ENCODE measurements at places on chromosomes 1 and 21.

DNA sequence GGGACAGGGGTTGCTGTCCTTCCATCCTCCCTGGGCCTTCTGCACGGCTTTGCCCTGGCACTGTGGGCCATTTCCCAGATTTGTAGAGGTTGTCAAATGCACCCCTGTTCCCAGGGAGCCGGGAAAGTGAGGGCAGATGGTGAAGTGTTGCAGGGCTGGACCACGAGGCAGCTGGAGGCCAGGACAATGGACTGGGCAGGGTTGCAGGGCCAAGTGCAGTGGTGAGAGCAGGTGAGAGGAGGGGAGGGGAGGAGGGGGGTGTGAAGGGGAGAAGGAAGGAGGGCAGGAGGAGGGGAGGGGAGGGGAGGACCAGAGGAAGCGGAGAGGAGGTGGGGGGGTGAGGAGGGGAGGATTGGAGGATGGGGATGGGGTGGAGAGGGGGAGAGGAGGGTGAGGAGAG, 443.9 kb downstream of the CAMTA1 start:
- DNase-seq: no peak
- no peaks in the 10 kb centered on the region for H3K4me1 ChIP-seq
- no peaks in the 10 kb centered on the region for H3K36me3 ChIP-seq
- no peaks in the 10 kb centered on the region for H3K27me3 ChIP-seq
- H3K4me3 ChIP-seq: no peak overlapping the region

DNA sequence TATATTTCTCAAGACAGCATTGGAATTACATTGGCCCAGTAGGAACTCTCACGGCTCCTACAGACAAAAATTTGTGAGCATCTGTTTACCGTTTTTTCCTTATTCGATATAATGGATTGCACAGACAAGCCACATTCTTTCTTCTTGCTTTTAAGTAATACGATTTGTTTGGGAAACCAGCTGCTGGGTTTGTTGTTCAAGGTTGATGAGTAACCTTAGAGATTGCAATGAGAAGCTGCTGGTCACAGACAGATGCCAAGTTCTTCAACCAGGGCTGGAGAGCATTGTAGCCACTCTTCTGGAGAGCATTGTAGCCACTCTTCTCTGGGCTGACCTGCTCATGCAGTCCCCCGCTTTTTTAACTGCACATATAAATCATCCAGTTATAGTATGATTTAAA, 1.4 kb upstream of the MIA3 start:
- DNase-seq: no peak
- peak overlapping the region; percentile 77 for H3K4me3 ChIP-seq
- H3K27me3 ChIP-seq: peaks cover 36% of the 10 kb centered on the region

GRCh38 chr1:226364901-226365565, 42.9 kb downstream of the PARP1 start:
- no peaks in the 10 kb centered on the region for H3K4me1 ChIP-seq
- no peaks in the 10 kb centered on the region for H3K27me3 ChIP-seq
- H3K27ac ChIP-seq: no peak overlapping the region
- no peak for DNase-seq

GRCh38 chr1:26949926-26950319, 10.3 kb downstream of the KDF1 start:
- H3K27me3 ChIP-seq: no peaks in the 10 kb centered on the region
- H3K4me3 ChIP-seq: no peak overlapping the region
- H3K27ac ChIP-seq: no peak overlapping the region

DNA sequence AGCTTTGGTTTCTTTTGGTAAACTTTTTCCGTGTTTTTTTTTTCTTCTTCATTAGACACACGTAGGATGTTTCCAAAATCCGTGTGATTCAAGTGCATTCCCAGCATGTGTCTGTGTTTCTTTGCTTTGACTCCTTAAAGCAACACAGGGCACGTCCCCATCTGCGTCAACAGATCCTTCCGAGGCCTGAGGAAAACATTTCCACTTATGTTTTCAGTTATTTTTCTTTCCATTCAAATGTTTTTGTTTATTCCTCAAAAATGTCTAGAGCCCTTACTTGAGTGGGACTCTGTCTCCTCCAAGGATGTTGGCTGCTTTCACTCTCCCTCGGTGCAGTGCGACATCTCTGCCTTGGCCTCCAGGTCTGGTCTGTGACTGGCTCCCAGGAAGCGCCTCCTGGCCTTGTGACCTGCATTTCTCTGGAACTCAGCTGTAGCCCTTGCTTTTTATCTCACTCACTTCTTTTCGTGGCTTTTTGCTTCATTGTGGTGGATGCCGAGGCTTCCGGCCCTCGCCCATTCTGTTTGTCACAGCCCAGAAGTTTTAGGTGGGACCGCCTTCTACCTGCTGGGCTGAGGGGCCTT, 31.3 kb upstream of the SLC19A1 start:
- H3K36me3 ChIP-seq: no peaks in the 10 kb centered on the region
- H3K4me3 ChIP-seq: no peak overlapping the region
- DNase-seq: no peak
- no peak overlapping the region for H3K27ac ChIP-seq
- peaks cover 7% of the 10 kb centered on the region for H3K27me3 ChIP-seq

- no peaks in the 10 kb centered on the region for H3K36me3 ChIP-seq
- H3K27me3 ChIP-seq: no peaks in the 10 kb centered on the region
- peak; percentile 41 for DNase-seq
- peak within 1 kb of the TSS; percentile 31 for H3K27ac ChIP-seq
Measured at GRCh38 chr1:44031252-44032169, at the start of gene SLC6A9. Gene SLC6A9 (minus strand): TSS chr1:44031462. CDS start chr1:44024277, 7,185 bp downstream.

- no peaks in the 10 kb centered on the region for H3K27me3 ChIP-seq
- no peaks in the 10 kb centered on the region for H3K36me3 ChIP-seq
- H3K4me1 ChIP-seq: peaks cover 4% of the 10 kb centered on the region
Measured at GRCh38 chr1:234670967-234671626, 61.1 kb upstream of the IRF2BP2 start.

- H3K4me1 ChIP-seq: peaks cover 37% of the 10 kb centered on the region
- peaks cover under 1% of the 10 kb centered on the region for H3K36me3 ChIP-seq
- H3K4me3 ChIP-seq: no peak overlapping the region
Measured at GRCh38 chr1:150512846-150513245, 2.7 kb upstream of the FALEC start.

GRCh38 chr1:10400013-10400412, 1.1 kb downstream of the PGD start:
- peak overlapping the region; percentile 83 for H3K4me3 ChIP-seq
- H3K27me3 ChIP-seq: no peaks in the 10 kb centered on the region
- peaks cover 35% of the 10 kb centered on the region for H3K36me3 ChIP-seq
- peaks cover 44% of the 10 kb centered on the region for H3K4me1 ChIP-seq

GRCh38 chr1:12069623-12070244, 6.6 kb downstream of the TNFRSF8 start:
- peak overlapping the region; percentile 50 for H3K4me3 ChIP-seq
- H3K27ac ChIP-seq: peak overlapping the region; percentile 96
- peak; percentile 58 for DNase-seq
- H3K36me3 ChIP-seq: peaks cover 43% of the 10 kb centered on the region
- H3K27me3 ChIP-seq: peaks cover 2% of the 10 kb centered on the region
- H3K4me1 ChIP-seq: peaks cover 78% of the 10 kb centered on the region

DNA sequence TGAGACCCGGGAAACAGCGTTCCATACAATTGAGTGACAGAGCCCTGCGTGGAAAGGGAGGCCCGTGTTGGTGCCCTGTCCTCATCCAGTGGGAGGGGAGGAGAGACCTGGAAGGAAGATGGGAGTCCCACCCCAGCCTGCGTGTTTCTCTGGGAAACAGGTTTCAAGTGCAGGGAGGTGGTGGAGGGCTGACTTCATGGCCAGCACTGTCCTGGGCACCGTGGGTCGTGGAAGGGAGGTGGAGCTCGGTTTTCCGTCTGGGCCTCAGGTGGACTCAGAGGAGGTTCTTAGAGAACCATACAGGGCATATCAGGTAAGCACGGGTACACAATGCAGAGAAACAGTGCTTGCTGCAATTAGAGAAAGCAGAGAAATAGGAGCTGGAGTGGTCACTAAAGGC, 222.6 kb downstream of the CAMTA1 start:
- no peak overlapping the region for H3K4me3 ChIP-seq
- H3K36me3 ChIP-seq: no peaks in the 10 kb centered on the region
- H3K4me1 ChIP-seq: no peaks in the 10 kb centered on the region
- no peak overlapping the region for H3K27ac ChIP-seq

DNA sequence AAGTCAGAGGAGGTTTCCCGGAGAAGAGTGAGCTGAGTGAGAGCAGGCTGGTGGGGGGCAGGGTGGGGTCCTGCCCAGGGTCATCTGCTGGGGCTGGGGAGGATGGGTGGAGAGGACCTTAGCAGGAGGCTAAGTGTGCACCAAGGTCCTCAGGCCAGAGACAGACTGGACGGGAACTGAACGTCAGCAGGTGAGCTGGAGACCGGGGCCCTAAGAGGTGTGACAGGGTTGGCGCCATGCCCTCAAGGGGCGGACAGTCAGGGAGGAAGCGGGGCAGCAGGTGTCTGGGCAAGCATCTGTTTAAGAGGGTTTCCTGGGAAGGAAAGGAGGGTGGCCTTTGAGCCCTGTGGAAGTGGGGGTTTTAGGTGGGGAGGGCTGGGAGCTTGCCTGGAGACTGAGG, 13.6 kb upstream of the PTPN7 start:
- H3K27me3 ChIP-seq: no peaks in the 10 kb centered on the region
- no peaks in the 10 kb centered on the region for H3K36me3 ChIP-seq
- peaks cover 8% of the 10 kb centered on the region for H3K4me1 ChIP-seq

- no peaks in the 10 kb centered on the region for H3K36me3 ChIP-seq
- DNase-seq: no peak
- H3K4me3 ChIP-seq: no peak overlapping the region
Measured at GRCh38 chr1:44238660-44239059, 25.4 kb downstream of the DMAP1 start.

DNA sequence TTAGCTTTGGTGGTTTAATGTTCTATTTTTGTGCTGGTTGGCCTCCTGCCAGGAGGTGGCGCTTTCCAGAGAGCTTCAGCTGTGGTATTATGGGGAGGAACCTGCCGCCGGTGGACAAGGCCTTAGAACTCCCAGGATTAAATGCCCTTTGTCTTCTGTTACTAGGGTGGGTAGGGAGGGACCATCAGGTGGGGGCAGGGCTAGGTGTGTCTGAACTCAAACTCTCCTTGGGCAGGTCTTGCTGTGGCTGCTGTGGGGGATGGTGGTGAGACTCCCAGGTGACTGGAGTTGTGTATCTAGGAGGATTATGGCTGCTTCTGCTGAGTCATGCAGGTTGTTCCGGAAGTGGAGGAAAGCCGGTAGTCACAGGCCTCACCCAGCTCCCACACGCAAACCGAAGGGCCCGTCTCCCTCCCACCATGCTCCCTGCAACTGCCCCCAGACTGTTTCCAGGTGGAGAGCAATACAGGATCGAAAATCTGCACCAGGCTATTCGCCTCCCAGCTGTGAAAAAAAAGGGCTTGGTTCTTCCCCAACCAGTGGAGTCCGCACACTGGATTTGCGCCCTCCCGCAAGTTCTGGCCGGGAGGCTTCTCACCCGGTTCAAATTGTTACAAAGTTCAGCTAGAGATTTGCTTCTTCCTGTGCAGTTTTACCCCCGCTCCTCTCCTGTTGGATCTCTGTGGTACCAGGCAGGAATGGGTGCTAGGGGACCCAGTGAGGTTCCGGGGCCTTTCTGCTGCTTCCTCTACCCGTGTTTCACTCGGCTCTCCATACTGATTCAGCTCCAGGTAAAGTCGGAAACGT, 220.5 kb downstream of the CENPF start:
- H3K4me3 ChIP-seq: no peak overlapping the region
- no peaks in the 10 kb centered on the region for H3K27me3 ChIP-seq
- DNase-seq: no peak
- no peaks in the 10 kb centered on the region for H3K4me1 ChIP-seq

GRCh38 chr21:32387151-32387550, 5.7 kb downstream of the URB1 start:
- no peak overlapping the region for H3K4me3 ChIP-seq
- H3K27ac ChIP-seq: no peak overlapping the region
- DNase-seq: no peak
- peaks cover 32% of the 10 kb centered on the region for H3K36me3 ChIP-seq

- H3K4me3 ChIP-seq: no peak overlapping the region
- DNase-seq: no peak
- H3K27ac ChIP-seq: no peak overlapping the region
- no peaks in the 10 kb centered on the region for H3K36me3 ChIP-seq
- H3K27me3 ChIP-seq: peaks cover 26% of the 10 kb centered on the region
Measured at GRCh38 chr1:234091876-234092275, 187.4 kb downstream of the SLC35F3 start.

- no peaks in the 10 kb centered on the region for H3K27me3 ChIP-seq
- no peak overlapping the region for H3K27ac ChIP-seq
- no peaks in the 10 kb centered on the region for H3K4me1 ChIP-seq
Measured at GRCh38 chr1:187283984-187284383, 455.2 kb downstream of the PLA2G4A start.

All from activated CD4-positive, alpha-beta memory T cell treated with anti-CD3 and anti-CD28 coated beads, Interleukin-2, amount 10 ng/mL, durations not matched to agents 7 days and 5 days (primary cell).